ENCODE measurements at places on chromosomes 16 and 17.

DNA sequence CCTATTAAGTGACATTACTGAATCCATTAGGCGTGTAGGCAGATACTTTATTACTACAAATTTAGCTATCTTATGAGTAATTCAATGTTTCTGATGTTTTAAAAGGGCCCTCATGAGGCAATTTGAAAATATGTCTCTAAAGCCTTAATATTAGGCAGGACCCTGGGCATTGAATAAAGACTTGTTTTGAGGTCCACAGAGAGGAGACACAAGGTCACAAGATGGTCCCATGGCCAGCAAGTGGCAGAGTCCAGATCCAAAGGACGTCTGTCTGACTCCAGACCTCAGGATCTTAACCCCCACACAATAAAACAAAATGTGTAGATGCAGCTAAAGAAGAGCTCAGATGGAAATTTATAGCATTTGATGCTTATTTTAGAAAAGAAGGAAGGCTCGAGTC lies 31.9 kb upstream of the HEATR6 start:
- no peak for DNase-seq

GRCh38 chr16:4358831-4359561 lies 7.9 kb upstream of the PAM16 start:
- no peak for DNase-seq

- DNase-seq: peak; percentile 20
Observed at GRCh38 chr17:31511580-31511979, 120.1 kb downstream of the RAB11FIP4 start.

- DNase-seq: peak; percentile 43
Observed at GRCh38 chr17:12667299-12667958, 1.7 kb downstream of the MYOCD start.

DNA sequence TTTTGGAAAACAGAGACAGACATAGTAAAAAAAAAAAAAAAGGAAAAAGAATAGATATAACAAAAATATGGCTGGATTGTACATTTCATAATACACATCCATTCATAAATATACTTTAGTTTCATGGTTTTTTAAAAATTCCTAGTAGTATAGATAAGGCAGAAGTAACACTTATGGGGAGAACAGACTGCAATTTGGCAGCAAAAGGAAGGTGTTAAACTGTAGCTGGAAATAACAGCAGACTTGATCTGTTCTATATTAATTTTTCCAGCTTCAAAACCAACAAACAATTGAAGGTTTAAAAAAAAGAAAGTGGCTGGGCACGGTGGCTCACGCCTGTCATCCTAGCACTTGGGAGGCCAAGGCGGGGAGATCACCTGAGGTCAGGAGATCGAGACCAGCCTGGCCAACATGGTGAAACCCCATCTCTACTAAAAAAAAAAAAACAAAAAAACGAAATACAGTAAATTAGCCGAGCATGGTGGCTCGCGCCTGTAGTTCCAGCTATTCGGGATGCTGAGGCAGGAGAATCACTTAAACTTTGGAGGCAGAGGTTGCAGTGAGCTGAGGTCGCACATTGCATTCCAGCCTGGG lies 191.8 kb downstream of the SPECC1 start:
- DNase-seq: no peak

DNA sequence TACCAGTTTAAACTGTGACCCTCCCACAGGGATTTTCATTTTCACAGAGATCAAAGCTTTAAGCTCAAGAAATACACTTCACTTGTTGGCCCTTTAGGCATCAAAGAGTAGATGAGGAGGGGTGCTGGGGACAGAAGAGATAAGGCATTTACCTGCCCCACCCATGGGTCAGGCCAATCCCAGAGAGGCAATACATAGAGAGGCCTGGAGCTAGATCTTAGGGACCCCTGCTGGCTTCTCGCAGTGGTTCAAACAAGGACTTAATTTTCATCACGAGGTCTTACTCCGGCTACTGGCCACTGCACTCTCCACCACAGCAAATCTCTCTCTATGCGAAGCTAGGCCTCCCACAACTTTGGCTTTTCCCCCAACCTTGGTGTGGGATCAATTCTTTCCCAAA lies 46.6 kb downstream of the NOG start:
- no peak for DNase-seq

DNA sequence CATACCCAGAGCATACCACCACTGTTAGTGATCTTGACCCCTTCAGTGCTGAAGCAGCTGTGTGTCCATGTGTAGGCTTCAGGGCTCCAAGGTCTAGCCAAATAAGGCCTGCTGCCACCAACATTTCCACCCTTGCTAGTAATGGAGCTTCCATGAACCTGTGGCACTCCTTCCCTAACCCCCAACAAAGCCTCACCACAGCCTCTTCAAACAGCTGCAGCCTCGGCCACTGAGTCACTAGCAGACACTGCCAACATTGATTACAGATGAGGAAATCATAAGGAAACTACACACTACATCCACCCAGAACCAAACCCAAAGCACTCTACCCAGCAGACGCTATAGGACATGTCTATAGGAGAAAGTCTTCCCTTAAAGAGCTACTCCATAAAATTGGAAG lies 610.7 kb downstream of the KCNJ2 start:
- DNase-seq: no peak

- DNase-seq: no peak
Observed at GRCh38 chr16:57000271-57001025, 11.1 kb downstream of the NLRC5 start.

GRCh38 chr17:51398687-51399086 lies 138.3 kb downstream of the UTP18 start:
- no peak for DNase-seq

- DNase-seq: no peak
Observed at GRCh38 chr17:28385406-28385805, 13.9 kb downstream of the SARM1 start.

DNA sequence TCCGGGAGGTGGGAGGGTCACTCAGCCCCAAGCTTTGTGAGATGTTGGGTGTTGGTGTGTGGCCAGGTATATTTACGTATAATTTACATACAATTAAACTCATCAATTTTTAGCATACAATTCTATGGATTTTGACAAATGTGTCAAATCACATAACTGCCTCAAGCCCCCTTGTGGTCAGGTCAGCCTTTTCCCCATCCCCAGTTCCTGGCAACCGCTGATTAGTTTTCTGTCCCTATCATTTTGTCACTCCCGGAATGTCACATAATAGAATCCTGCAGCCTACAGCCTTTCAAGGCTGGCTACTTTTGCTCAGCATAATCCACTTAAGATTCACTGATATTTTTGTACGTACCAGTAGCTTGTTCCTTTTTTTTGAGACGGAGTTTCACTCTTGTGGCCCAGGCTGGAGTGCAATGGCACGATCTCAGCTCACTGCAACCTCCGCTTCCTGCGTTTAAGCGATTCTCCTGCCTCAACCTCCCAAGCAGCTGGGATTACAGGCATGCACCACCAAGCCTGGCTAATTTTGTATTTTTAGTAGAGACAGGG lies 19.3 kb upstream of the RAI1 start:
- no peak for DNase-seq

DNA sequence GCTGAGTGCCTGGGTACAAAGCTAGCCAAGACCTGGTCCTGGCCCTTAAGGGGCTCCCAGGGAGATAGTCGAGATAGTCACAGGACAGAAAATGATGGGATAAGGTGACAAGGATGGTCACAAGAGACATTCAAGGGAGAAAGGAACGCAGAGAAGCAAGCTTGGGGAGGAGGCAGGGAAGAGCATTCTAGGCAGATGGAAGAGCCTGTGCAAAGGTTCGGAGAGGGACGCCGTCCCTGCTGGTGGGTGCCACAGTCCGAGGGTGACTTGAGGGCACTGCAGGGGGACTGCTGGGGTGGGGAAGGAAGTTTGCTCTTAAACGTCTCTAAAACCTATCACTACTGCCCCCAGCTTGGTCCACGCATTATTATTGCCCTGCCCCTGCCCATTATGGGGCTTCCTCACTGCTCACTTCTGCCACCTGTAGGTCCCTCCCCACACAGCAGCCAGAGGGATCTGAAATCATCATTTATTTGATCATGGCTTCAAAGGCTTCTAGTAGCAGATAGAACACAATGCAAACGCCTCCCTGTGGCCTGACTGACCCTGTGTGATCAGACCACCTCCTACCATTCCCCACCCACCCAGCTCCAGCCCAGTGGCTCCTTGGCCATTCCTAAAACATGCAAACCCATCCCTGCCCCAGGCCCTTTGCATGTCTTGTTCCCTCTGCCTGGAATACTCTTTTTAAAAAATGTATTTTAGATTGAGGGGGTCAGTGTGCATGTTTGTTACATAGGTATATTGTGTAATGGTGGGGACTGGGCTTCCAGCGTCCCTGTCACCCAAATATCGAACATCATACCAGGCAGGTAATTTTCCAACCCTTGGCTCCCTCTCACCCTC lies 60.3 kb downstream of the RMI2 start:
- no peak for DNase-seq

DNA sequence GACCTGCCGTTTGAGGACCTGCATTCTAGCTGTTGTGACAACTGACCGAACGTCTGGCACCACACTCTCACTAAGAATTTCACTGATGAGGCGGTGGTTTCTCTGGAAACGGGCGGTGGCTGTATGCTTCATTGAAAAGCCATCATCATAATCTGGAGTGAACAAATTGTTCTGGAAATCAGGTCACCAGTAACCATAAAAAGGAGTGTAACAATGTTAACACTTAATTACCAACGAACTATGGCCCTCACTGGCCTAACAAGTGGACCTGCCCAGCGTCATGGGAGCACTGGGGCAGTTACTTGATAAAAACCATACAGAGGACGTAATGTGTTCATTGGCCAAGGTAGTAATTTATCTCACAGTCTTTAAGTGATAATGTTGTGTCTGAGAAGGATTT lies 15.4 kb downstream of the SMARCE1 start:
- no peak for DNase-seq

- no peak for DNase-seq
Observed at GRCh38 chr17:19368229-19368628, 5.7 kb upstream of the B9D1 start.

GRCh38 chr17:66897141-66897540 lies 62.2 kb downstream of the CACNG5 start:
- DNase-seq: peak; percentile 14

GRCh38 chr16:51153577-51154031 lies 2.5 kb upstream of the SALL1 start:
- DNase-seq: no peak

- no peak for DNase-seq
Observed at GRCh38 chr16:50224286-50224685, 42.1 kb upstream of the ADCY7 start.
